ENCODE measurements at places on chromosomes 12 and 14. TPM values are rescaled to one million over a fixed set of nuclear protein-coding genes. Genes with fewer than 3 reads are reported as not detected.

Gene CLEC2B
- 13.0 TPM for total RNA-seq

Gene MYF5
- total RNA-seq = not detected

Gene CCDC184
- 0.20 TPM for total RNA-seq

Gene CLEC1B
- not detected for total RNA-seq

Gene AKAP5
- 0.16 TPM for total RNA-seq

Gene FBXO34
- 36.0 TPM for total RNA-seq

Gene ERBB3
- total RNA-seq = 68.1 TPM

Gene KIAA0586
- total RNA-seq = 11.9 TPM

DNA sequence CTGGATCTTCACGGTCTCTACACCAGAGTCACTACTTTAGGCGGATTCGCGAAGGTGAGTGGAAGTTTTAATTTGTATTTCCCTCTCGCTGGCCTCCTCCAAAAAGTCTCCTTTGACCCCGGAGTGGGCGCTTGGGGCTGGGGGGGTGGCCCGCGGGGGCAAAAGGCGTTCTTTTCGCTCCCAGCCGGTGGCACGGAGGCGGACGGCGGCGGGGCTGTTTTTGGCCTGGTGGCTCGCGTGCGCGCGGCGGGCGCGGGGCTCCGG is 510 bp downstream of the ARID2 start:
- no peak for ATAC-seq

DNA sequence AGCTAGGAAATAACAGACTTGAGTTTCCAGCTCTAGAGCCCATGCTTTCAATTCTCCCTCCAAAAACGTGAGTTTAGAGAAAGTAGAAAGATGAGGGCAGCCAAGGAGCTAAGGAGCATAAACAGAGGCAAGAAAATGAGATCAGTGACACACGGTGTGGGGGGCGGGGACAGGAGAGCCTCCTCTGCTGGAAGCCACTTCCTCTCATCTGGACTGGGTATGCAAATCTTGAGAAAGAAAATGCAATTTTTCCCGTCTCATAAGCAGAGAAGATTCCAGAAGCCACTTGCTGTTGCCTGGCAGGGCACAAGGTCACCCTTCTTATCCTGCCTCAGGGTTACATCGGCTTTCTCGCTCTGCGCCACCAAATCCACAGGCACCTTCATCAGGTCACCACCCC is 6.0 kb downstream of the OR10P1 start:
- ATAC-seq = no peak

GRCh38 chr14:89589400-89590118 is 172.5 kb upstream of the FOXN3 start:
- ATAC-seq = no peak

GRCh38 chr12:14240873-14241220 is 124.6 kb upstream of the ATF7IP start:
- ATAC-seq = no peak

- ATAC-seq = no peak
Measured at GRCh38 chr12:57168058-57168457, 20.6 kb upstream of the LRP1-AS start.

- ATAC-seq = no peak
Measured at GRCh38 chr12:33383503-33383902, 56.1 kb downstream of the SYT10 start.

DNA sequence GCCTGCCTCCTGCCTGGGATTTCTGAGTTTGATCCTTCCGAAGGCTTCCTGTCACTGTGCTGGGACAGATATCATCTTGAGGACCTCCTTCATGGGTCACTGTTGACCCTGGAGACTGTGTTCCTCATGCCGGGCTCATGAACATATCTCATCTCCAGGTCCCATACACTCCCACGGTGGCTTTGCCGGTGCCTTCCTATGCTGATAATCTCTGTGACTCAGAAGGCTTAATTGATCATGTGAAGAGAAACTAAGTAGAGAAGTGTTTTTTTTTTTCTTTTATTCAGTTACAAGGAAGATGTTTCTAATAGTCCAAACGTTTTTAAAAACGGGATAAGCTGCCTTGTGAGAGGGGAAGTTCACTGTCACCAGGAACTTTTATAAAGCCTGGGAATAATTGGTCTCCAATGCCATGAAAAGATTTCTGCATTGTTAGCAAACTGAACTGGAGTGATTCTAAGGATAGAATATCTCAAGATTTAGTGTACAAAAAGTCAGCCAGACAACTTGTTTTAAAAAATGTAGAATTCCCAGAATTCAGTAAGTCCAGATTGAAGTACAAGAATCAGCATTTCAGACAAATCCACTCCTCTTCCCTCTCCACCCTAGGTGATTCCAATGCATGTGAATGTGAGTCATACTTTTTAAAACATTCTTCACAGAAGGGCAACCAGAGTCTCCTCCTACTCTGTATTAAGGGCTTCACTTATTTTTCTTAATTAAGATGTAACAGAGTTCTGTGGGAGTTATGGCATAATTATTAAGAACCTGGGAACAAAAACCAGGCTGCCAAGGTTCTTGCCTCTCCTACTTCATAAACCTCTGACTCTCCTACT is 139.8 kb upstream of the LGR5 start:
- ATAC-seq = peak; percentile 68

DNA sequence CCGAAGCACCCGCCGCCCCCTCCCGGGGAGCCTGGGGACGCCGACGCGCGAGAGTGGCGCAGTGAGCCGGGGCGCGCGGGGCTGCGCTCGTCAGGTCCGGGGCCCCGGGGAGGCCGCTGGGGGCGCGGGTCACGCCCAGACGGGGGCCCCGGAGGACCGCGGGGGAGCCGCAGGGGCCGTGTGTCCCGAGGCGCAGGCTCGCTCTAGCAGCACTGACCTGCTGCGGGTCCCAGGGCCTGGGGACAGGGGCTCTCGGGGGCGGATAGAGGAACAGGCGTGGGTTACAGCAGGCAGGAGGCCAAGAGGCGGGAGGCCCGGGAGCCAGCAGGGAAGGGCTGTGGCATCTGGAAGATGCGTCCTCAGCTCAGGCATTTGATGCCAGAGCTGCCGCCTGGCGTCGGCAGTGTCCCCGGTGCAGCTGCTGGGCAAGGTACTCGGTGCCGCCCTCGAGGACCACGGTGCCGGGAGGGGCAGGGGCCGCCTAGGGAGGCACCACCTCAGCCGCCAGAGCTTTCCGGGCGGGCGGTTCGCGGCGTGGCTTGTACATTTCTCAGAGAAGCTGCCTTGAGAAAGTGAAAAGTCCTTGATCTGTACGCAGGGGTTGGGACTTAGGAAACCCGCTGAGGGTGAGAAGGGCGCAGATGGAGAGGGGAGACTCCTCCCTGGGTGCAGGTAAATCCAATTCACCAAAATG is 1.2 kb downstream of the WNT5B start:
- peak; percentile 58 for ATAC-seq

DNA sequence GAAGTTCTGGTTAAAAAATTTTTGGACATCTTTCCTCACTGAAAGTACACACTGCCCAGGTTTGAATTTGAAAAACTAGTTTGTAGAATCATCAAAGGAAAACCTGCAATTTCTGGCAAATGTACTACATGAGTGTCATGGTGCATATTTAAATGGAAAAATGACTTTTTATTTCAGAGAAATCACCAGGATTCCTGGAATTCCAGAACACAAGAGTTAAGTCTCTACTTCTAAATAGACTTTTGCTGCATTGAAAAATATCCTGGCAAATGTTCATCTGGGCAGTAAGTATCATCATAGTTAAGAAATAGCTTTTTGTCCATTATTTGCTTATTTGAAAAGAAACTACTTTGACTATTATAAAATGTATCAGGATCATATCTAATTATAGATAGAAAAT is 275.1 kb downstream of the PRKD1 start:
- ATAC-seq = no peak

DNA sequence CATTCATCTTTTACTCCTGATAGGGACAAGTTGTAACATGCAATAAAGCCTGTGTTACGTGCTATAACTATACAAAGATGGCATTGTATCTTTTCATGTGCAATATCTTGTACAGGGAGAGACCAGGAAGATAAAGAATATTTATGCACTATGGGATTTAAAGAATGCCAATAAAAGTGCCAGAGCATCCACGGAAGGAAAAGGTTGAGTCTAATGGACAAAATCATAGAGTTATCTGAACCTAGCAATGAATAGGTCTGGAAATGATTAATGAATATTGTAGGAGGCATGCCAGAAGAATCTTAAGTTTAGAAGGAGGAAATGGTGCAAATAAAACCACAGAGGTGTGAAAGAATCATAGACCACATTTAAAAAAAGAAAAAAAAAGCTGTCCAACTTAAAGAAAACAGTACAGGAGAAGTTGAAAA is 263.9 kb downstream of the KCNC2 start:
- ATAC-seq = no peak

DNA sequence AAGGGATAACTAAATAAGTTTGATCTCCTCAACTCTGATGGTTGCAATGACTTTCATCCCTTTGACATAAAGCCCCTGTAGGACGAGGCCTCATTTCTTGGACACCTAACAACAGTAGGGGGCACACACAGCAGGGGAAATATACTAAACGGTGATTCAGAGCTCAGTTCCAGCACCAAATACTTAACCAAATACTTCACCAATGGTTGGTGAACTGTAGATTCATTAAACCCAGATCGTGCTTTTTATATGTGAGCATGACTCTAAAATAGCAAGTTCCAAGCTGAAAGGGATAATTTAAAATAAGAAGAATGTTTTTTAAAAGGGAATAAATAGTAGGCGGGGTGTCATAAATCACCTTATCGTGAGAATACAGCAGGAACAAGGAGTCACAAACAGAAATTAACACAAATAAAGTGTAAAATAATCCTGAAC is 53.2 kb downstream of the ATG2B start:
- ATAC-seq = no peak

DNA sequence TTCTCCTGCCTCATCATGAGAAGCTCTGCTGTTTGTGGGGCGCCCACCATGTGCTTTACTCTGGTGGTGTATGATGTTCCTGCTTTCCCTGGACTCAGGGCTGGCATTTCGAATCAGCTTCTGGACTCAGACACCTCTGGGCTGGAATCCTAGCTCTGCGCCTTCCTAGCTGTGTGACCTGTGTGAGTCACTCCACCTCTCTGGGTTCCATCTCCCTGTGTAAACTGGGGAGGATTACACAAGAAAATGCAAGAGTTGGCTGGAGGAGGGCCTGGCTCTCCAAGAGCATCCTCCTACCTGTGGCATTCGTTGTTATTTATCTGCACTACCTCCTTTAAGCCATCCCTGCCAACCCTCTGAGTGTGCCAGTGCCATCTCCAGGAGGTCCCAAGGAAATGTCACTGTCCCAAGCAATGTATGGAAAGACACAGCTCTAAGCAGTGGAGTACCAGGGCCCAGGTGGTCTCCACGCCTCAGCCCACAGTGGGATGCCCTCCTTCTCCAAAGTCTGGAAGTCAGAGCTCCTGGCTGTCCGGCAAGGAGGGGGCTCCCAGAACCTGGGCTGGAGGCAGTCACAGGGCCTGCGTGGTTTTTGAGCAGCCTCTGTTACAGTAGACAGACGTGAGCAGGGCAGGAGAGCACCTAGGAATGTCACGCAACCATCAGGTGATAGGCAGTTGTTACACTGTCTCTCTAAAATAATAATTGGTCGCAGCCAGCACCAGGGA is 7.3 kb upstream of the TNFAIP2 start:
- ATAC-seq = peak; percentile 14

DNA sequence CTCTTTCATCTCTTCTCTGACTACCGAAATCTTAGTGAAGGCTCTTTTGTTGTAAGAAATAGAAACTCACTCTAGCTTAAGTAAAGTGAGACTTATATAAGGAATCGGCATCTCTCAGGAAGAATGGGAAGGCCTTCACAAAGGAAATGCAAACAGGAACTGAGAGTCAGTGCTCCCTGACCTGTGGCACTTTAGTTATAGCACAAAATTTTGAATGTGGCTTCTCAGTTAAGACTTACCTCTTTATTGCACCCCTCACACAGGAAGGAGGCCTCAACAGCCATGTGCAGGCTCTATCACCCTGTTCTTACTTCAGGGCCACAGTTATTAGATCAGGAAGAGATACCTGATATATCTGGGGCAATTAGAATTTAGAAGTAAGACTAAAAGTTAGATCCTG is 224.7 kb upstream of the EGLN3 start:
- ATAC-seq = no peak

GRCh38 chr12:123034865-123035264 is 54.4 kb downstream of the ARL6IP4 start:
- no peak for ATAC-seq

DNA sequence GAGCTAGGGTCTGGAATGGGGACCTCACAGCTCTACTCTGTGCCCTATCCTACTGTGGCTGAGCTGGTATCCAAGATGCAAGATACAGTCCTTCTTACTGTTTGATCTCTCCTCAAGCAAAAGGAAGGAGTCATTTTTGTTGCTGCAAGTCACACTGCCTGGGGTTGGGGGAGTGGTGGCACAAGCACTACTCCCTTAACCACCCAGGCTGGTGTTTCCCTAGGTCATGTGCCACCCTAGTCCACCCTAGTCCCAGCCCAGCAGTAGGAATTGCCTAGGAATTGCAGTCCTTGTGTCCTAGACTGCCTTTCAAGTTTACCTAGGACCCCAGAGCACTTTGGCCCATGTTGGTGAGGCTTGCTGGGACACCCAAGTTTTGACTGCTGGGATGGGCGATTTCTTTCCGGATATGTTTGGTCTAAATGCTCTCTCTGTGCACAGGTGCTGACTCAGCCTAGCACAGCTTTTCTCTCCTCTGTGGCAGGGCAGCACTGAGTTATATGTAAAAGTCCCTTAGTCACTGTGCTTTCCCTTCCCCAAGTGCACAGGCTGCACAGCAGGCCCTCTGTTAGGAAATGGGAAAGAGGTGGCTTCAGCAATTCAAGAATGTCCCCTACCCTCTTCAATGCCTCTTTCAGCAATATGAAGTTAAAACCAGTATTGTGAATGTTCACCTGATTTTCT is 54.9 kb downstream of the SLC6A15 start:
- peak; percentile 45 for ATAC-seq

GRCh38 chr12:66693901-66694513 is 15.1 kb upstream of the GRIP1 start:
- ATAC-seq = peak; percentile 77

- ATAC-seq = no peak
Measured at GRCh38 chr14:101496776-101497683, 64.3 kb upstream of the DIO3 start.

DNA sequence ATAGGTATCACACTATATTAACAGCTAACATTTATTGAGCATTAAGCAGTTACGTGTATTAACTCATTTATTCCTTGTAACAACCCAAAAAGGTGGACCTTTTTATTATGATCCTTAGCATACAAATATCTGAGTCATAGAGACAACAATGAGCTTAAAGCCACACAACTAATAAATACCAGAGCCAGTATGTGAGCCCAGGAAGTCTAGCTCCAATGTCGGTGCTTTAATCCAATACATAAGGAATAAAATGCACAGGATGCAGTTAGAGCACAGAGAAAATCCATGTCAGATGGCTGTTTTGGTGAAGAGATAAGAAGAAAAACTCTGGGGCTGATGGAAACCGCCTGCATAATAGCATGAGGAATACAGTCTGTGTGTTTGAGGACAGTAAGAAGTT is 888.6 kb downstream of the TMTC2 start:
- ATAC-seq = no peak

Measured in esophagus mucosa (tissue), 1 donor.